ENCODE measurements at places on chromosomes 7 and 10.

DNA sequence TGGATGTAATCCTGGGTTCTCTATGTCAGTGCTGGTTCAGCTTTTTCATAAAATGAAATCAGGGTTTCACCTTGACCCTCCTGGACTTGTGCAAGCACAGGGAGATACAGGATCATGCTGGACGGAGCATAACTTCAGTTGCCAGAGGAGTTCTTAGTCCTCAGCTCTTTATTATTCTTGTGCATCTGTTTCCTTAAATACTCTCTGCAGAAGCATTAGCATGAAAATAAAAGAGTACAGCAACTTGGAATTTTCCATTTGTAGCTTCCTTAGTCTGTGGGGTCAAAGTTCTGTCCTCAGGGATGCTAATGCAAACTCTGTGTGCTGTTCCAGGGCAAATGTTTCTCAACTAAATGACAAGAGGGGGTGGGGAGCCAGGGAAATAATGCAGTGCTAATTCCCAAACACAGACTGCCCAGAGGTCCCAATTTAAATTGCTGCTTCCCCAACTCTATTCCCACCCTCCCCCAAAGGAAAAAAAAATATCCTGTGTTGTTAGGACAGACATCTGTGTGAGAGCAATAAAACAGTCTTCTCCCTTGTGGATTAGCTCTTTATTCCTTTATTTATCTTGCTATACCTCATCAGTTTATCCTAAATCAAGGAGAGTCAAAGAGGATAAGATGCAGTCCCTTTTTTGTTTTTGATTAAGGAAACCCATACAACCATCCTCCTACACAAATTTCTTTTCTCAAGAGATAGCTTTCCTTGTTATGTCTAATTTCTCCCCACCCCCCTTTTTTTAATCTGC lies 905.0 kb downstream of the LRMDA start:
- DNase-seq, result peak; percentile 77

DNA sequence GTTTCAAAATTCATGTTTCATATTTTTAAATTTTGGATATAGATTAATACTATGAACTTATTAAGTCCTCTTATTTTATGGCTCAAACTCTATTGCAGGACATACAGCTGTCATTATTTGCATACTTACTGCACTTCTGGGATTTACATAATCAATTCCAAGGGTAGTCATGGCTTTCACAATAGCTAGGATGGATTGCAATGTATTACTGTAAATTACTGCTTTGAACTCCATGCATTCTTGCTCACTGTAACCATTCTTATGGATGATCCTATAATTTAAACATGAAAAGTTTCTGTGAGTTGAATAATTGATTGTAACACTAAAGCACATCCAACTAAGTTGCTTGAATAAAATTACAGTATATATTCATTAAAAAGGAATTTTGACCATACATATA lies 23.5 kb downstream of the GNAT3 start:
- peak; percentile 14 for DNase-seq

DNA sequence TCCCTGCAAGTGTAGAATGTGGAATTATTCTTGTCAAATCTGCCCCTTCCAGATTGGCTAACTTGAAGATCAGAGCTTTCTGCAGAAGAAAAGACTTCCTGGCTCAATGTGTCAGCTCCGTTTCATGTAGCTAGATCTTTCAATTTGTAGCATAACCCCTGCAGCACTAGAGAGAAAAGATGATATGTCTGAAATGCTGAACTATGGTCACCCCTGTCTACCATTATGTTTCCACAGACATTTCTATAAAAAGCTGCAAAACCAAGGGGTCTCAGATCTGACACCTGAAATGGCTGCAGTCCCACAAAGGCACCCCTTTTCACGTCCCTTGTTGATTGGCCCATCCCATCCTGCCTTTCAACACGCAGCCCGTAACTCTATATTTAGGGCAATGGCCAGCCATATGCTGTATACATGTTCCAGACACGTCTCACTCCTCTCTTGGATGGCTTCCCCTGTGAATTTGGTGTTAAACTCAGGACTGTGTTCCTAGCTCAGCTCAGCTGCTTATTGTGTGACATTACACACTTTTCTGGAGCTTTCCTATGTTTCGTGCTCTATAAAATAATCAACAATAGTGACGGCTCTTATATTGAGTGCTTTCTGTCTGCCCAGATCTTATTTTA lies 648.6 kb upstream of the CELF2 start:
- no peak for DNase-seq

DNA sequence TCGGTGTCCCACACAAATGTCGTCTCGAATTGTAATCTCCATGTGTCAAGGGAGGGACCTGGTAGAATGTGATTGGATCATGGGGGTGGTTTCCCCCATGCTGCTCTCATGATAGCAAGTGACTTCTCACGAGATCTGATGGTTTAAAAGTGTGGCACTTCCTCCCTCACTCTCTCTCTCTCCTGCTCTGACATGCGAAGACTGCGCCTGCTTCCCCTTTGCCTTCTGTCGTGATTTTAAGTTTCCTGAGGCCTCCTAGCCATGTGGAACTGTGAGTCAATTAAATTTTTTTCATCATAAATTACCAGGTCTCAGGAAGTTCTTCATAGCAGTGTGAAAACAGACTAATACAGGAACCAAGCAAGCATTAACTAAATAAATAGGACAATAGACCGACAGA lies 229.1 kb downstream of the GFRA1 start:
- DNase-seq, result no peak

DNA sequence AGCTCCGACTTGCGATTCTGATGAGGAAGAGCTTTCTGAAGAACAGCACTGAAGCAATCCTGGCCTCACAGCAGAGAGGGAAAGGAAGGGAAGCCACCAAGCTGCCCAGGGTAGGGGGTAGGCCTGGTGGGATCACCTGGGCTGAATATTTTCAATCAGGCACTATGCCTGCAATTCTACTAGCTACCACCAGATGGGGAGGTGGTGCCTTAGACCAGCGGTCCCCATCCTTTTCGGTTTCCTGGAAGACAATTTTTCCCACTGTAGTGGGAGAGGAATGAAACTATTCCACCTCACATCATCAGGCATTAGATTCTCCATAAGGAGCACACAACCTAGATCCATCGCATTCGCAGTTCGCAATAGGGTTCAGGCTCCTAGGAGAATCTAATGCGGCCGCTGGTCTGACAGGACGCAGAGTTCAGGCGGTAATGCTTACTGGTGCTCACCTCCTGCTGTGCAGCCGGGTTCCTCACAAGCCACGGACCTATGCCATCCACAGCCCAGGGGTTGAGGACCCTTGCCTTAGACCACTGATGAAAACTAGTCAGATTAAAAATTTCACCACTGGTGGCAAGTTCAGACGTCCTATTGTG lies 2.7 kb downstream of the LRRC20 start:
- no peak for DNase-seq

GRCh38 chr10:92656266-92656961 lies 33.3 kb upstream of the HHEX start:
- DNase-seq, result no peak

DNA sequence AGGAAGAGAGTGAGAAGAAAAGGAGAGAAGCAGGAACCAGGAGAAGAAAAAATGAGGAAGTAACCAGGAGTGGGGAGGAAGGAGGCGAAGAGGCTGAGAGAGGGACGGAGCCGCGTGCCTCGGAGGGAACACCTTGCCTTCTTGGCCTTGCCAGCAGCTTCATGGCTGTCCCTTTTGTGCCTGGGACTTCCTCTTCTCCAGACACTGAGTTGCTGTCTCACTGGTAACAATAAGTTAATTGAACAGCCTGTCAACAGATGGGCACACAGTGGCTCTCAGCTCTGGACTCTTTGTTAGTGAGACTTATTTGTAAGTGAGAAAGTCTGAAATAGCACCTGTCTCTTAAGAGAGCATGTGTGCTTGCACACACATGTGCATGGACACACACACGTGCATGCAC lies 83.2 kb downstream of the GATA3 start:
- no peak for DNase-seq

GRCh38 chr7:13104128-13104527 lies 416.7 kb downstream of the ARL4A start:
- no peak for DNase-seq

- DNase-seq, result peak; percentile 65
These were observed 51.2 kb downstream of the PDK4 start for GRCh38 chr7:95545007-95545615.

- no peak for DNase-seq
These were observed 94.8 kb downstream of the SVIL start for GRCh38 chr10:29540016-29540415.

DNA sequence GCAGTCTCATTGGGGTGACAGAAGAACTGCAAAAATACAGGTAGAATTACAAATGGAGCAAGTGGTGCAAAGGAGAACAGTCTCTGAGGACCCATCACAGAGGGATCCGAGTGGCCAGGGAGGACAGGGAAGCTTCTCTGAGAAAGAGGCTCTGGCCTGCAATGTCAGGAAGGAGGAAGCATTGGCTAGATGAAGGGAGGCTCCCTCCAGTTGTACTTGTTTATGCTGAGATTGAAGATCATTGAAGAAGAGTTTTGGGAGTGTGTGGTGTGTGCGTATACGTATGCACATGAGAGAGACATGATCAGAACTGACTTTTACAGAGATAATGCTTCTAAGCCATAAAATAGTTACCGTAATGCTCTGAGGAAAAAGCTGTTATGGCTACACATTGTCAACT lies 274.7 kb upstream of the FZD8 start:
- DNase-seq, result peak; percentile 72

DNA sequence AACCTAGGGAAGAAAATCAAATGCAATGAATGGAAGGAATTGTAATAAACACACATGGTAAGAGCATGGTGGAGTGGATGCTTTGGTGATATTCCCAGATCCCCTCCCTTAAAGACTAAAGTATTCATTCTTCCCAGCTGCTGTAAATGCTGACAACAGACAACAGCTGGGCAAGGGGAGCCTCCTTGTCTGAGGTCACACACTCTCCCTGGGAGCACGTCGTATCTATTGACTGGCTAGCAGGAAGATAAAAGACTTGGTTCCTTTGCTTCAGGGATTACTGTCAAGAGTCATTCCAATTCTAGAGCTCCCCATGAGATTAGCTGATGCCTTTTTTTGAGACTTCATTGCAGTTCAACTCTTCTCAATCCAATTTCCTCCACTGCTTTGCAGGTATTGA lies 443.5 kb upstream of the ETV1 start:
- DNase-seq, result no peak

DNA sequence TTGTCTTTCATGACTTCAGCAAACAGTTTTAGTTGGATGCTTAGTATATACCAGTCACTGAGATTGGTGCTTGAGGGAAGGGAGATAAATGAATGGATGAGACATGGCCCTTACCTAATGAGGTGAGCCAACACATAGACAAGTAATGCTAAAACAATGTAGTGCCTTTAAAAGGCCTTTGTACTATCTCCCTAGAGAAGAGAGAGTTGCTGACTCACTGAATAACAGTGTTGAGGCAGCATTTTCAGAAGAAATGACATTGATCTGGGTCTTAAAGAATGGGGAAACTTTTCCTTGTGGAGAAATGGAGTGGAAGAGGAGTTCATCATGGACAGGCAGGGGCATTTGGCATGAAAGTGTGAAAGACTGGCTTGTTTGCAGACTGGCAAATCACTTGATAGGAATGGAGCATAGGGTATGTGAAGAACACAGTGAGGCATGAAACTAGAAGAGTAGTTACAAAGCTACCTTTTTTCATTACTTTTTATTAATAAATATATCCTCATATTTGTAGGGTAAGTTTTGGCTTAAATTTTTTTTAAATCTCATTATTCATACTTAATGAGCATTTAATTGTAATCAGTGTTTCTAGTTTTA lies 91.2 kb downstream of the KAT6B start:
- DNase-seq, result peak; percentile 66

DNA sequence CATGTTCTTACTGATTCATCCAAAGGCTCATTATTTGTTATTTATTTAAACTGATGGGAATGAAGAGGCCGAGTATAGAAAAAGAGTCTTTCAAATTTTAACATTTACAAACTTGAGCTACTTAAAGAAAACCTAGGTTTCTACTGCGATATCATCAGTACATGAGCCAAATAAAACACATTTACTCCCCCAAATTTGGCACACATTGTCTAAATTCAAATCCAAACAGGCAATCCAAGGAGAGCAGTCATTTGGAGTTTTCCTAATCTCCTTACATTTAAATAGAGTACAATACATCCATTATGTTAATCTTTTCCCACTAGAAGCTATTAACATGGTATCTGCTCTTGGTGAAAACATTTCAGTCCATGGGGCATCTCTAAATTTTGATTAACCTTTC lies 2.2 kb downstream of the NMT2 start:
- no peak for DNase-seq

- DNase-seq, result peak; percentile 38
These were observed 6.0 kb upstream of the GNB2 start for GRCh38 chr7:100667331-100668068.

DNA sequence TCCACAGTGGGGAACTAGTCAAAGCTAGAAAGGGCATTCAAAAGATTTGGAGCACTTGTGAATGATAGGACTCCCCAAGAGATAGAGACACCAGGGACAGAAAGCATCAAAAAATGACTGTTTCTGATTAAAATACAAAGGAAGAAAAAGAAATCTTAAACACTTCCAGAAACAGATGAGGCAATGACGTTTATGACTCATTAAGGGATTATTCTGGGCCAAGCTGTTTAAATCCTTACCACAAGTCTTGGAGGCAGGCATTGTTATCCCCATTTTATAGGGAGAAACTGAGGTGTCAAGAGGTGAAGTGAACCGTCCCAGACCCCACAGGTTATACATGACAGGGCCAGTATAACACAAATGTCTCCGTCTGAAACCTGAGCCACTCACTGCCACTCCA lies 68.3 kb upstream of the AMPH start:
- peak; percentile 23 for DNase-seq

GRCh38 chr7:26144184-26145080 lies 7.6 kb upstream of the NFE2L3 start:
- no peak for DNase-seq

GRCh38 chr7:92873776-92874175 lies 37.4 kb upstream of the CDK6 start:
- peak; percentile 52 for DNase-seq

- no peak for DNase-seq
These were observed 9.3 kb downstream of the TFEC start for GRCh38 chr7:116021237-116021636.

DNA sequence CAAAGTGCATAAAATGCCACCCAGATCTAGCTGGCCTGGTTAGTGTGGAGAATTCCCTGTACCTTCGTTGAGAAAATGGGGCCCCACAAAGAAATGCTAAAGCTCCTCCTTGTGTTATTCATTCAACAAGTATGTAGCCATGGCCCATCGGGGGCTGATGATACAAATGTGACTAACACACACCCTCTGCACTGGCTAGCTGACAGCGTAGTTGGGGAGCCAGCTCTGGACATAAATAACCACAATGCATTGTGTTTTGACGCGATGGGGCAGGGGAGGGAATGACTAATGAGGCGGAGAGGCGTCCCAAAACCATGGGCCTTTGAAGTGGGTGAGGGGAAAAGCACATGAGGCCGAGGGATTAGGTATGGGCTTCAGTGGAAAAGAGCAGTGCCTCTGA lies 28.2 kb upstream of the ASL start:
- DNase-seq, result peak; percentile 97
